ENCODE measurements at places on chromosomes 13 and 19.

DNA sequence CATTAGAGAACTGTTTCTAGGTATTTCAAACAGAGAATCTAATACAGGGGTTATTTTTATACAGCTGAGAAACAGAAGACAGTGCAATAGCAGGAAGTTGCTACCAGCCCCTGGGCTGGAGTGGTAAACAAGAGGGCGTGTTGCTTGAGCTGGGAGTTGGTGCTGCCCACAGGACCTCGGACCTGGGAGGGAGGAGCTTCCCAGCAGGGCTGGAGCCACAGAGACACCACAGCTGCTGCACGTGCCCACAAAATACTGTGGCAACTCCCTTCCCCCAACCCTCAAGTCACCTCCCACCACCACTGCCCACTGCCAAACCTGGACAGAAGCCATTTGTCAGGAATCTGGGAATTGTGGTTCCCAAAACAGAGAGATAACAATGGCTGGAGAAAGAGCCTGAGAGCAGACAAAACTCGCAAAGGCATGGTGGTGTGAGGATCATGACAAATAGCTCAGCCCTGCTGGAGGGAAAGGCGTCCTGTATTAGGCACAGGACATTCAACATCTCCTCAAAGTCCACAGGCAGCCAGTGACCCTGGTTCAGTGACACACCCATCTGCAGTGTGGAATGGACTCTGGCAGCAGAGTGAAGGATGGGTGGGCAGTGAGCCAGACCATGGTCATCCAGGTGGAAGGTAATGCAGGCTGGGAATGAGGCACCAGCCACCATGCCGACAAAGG is 57.2 kb downstream of the SPATA13 start:
- no peak for DNase-seq

GRCh38 chr19:15439821-15440641 is 9.7 kb downstream of the WIZ start:
- DNase-seq: no peak

GRCh38 chr13:84607261-84608013 is 725.2 kb upstream of the SLITRK1 start:
- no peak for DNase-seq

GRCh38 chr13:79482281-79482970 is 1.5 kb downstream of the NDFIP2 start:
- DNase-seq: no peak

Data from NCI-H187 (cell line).